Left hindlimb (tissue), 1 donor: ENCODE measurements at places on chromosomes 3 and 15.
A peak's percentile ranks its signal among the peaks of the same experiment; 100 is the strongest.

GRCh38 chr3:151460774-151461450 is at the start of gene IGSF10:
Gene IGSF10 (minus strand): TSS chr3:151461061. CDS start chr3:151458709, 2,352 bp downstream.
- DNase-seq: peak; percentile 60

GRCh38 chr3:189995129-189995528 is 125.6 kb downstream of the P3H2 start:
- peak; percentile 72 for DNase-seq

- DNase-seq: peak; percentile 86
These were observed 495 bp downstream of the CDC25A start for GRCh38 chr3:48187579-48188265.

GRCh38 chr15:66036859-66037258 is 167.6 kb downstream of the RAB11A start:
- DNase-seq: no peak

GRCh38 chr15:80437334-80437891 is 33.2 kb downstream of the ARNT2 start:
- no peak for DNase-seq

GRCh38 chr3:161372321-161373260 is 1.3 kb upstream of the SPTSSB start:
- peak; percentile 34 for DNase-seq
